ENCODE measurements at places on chromosomes 12 and 14. TPM values are rescaled to one million over a fixed set of nuclear protein-coding genes. Genes with fewer than 3 reads are reported as not detected.

The FGF6 gene
- total RNA-seq: not detected

The WIF1 gene
- total RNA-seq: 0.18 TPM

The TRPV4 gene
- 2.5 TPM for total RNA-seq

The RPL41 gene
- 2,864 TPM for total RNA-seq

The RNF34 gene
- 56.9 TPM for total RNA-seq

The KRT73 gene
- total RNA-seq: not detected

The PSME1 gene
- 181 TPM for total RNA-seq

The IAPP gene
- total RNA-seq: not detected

The PRR13 gene
- 110 TPM for total RNA-seq

The TAS2R46 gene
- total RNA-seq: not detected

The ISM2 gene
- not detected for total RNA-seq

The TROAP gene
- total RNA-seq: 24.2 TPM

The OTUB2 gene
- total RNA-seq: 1.6 TPM

The KRT79 gene
- total RNA-seq: not detected

The KDM5A gene
- total RNA-seq: 22.7 TPM

The IL26 gene
- total RNA-seq: not detected

The LRRC10 gene
- not detected for total RNA-seq

The DACT1 gene
- total RNA-seq: 0.29 TPM

The CLEC2B gene
- 13.8 TPM for total RNA-seq

The PAN2 gene
- 13.3 TPM for total RNA-seq

The CYP27B1 gene
- total RNA-seq: 1.4 TPM

The GPR135 gene
- 0.29 TPM for total RNA-seq

The FAIM2 gene
- 0.29 TPM for total RNA-seq

The TMEM132C gene
- not detected for total RNA-seq

The RGS6 gene
- total RNA-seq: not detected
